ENCODE measurements at places on chromosomes 13 and 19. TPM values are rescaled to one million over a fixed set of nuclear protein-coding genes. Genes with fewer than 3 reads are reported as not detected.

Gene PLIN4
- 0.15 TPM for polyA plus RNA-seq

Gene ZNF615
- 9.6 TPM for polyA plus RNA-seq

Gene RGL3
- polyA plus RNA-seq, result not detected

DNA sequence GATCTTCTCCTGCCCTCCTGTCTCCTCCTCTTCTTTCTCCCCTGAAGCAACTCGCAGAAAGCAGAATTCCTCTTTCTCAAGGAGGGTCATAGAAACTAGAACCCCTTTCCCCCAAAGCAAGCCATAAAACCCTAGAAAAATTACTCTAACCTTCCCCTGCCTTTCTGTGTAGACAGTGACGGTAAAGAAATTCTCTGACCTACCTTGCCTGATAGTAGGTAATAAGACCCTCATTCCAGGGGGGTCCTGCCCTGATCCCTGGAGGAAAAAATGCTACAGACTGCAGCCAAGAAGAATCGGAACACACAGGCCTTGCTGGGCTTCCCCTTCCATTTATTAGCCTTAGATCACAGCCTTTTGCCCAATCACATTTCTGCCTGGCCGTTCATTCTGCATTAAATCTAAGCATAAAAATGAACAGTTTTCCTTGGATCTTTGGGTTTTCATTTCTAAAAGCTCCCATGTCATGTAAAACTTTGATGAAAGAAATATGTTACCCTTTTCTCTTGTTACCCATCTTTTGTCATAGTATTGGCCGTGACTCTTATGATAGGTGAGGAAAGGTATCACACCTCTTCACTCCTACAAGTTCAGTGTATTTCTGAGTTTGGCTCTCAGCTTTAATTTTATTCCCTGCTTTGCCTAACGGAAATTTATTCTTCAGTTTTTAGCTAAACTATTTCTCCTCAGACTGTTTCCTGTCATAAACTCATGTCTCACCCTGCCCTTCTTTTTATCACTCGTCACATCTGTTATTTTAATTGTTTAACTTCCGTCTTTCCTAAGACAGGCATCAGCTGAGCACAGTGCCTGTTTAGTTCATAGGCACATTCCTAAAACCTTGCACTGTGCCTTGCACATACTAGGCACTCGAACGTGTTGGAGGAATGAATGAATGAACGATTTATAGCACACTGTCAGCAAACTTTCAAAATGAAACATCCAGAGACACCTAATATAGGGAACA lies 20.4 kb upstream of the CPB2 start:
- DNase-seq, result no peak

Gene A1BG
- polyA plus RNA-seq, result 70.8 TPM

DNA sequence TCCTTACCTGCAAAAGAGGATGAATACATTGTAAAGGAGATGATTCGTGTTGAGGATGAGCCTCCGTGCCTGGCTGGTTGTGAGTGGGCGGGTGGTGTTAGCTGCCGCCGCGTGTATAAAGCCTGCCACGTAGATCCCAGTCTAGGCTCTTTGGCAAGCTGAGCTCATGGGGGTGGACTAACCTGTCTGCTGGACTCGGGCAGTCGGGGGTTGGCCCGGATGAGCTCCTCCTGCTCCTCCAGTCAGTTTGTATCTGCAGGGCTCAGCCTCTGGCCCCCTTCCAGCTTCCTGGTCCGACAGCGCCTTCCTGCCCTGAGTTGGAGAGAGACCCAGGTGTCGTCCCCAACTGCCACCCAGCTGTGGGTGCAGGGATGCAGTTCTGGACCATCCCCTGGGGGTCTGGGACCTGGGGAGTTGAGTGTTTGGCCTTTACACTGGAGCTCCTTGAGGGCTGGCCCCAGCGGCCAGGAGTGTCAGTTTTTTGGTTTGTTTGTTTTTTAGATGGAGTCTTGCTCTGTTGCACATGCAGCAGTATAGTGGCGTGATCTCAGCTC lies 20.9 kb downstream of the TECR start:
- DNase-seq, result no peak

- DNase-seq, result peak; percentile 36
Measured at GRCh38 chr13:84126671-84127171, 244.4 kb upstream of the SLITRK1 start.

- DNase-seq, result no peak
Measured at GRCh38 chr19:2922987-2923386, 21.8 kb downstream of the ZNF77 start.

All from CD8-positive, alpha-beta memory T cell (primary cell).